ENCODE measurements at places on chromosomes 7 and 10.

DNA sequence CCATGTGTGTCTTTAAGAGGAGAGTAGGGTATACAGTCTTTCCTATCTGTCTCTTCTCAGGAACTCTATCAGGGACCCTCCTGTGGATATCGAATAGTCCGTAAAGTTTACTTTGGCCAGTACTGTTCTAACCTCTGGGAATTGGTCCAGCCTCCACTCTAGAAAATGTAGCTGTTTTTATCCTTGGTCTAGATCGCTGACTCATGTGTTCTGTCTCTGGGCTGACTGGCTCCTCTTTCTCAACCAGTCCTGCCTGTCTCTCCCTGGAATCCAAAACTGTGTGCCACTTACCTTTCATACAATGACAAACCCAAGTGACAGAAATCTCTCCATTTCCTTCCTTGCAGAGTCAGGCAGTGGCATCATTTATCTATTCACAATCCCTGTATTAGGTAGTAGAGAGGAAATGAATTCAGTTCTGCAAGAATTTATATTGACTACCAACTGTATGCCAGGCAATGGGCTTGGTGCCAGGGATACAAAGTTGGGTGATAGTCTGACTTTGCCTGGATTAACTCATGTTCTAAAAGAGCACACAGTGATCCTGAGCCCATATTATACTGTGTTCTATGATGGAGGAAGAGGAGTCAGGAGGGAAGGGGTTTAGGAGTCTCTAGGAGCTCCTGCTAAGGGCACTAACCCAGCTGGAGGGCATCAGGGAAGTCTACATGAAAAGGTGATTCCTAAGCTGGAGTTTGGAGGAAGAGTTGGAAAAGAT, 232.7 kb downstream of the LRMDA start:
- no peak for DNase-seq

DNA sequence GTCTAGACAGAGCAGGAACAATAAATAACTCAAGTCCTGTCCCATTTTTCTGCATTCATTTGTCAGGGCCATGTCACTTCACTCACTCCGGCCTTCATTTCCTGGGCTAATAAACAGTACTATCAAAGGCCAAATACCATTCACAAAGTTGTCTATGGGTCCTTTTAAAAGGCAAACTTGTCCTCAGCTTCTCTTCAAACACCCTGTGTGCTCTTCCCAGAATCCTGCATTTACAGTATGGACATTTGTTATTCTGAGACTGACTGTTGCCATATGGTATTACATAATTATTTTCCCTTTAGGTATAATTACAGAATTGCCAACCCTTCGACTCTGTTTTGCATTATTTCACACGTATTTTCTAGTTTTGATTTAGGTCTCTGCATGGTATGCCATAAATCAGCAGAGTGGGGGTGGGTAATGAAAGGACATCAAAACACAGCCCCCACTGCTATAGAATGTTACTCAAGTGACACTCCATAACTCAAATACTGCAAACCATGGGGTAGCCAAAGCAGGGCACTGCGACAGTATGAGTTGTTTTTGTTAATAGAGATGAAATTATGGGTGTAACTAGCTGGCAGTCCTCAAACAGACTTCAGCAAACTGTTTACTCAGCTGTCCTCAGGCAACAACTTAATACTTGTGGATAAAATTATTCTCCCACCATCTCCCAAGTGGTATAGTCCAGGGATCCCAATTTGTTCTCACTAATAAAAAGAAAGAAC, 183.7 kb downstream of the TRIL start:
- no peak for DNase-seq

GRCh38 chr7:28041508-28042314, 138.9 kb downstream of the JAZF1 start:
- DNase-seq: no peak

DNA sequence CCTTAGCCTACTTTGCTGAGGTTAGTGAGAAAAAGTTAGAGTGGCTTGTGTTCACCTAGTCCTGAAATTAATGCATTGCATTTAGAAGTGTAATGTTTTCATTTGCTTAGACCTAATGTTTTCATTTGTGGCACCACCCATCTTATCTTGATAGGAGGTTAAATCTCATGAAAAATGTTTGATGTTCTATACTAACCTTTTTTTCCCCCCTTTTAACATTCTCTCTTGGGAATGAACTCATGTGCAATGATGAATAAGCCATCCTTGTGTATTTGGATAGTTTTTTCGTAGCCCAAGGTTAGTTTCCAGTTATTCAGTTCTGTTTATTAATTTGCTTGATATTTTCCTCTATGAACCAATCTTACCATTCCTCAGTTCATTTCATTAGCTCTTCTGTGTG, 2.8 kb downstream of the FHIP2A start:
- DNase-seq: no peak

- no peak for DNase-seq
These were observed 82.8 kb upstream of the TRIM24 start for GRCh38 chr7:138377306-138377705.

DNA sequence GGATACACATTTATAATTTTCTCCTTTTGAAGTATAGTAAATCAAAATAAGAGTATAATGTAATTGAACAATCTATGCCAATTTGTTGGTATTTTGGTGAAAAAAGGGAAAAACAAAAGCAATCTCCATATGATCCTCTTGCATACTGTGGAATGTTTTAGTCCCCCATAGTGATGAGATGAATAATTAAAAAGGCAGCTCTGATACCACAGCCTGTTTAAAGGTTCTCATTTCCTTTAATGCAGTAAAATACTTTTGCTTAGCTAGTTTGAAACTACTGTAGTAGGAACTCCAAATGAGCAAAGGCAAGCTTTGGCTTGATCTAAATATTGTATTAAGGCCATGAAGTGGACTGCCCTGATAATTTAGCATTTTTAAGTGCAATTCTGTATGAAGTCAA, 77.6 kb downstream of the VTI1A start:
- no peak for DNase-seq

- no peak for DNase-seq
These were observed 624.8 kb downstream of the GRID1 start for GRCh38 chr10:85741626-85742300.

DNA sequence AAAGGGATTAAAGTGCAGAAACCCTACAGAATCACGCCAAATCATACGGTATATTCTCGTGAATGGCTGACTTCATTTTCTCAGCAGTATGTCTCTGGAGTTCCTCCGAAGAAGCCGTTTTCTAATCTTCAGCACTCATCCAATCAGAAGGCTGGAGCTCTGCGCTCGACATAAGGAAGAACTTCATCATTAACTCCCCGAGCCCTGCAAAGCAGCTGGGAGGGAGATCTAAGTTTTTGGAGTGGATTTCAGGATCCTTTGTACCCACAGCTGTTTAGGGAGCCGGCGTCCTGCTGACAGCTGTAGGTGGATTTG, 40.7 kb upstream of the SDK1 start:
- DNase-seq: no peak

Data from T-helper 1 cell (primary cell).